ENCODE measurements at places on chromosomes 11 and 22.

- no peak for DNase-seq
These were observed 93.3 kb downstream of the ZBTB16 start for GRCh38 chr11:114152785-114153184.

DNA sequence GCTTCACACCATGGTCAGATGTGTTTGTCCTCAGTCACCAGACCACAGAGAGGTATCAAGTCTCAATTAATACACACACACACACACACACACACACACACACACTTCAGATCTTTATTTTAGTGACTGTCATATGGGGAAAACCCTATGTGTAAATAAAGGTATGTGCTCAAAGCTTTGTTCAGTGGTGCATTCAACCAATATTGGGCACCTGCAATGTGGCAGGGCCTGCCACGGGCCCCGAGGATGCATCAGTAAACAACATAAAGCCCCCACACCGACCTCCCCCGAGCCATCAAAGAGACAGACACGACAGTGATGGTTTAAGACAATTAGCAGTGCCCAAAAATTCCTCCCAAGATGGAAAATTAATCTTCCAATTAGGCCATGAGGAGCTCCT lies 51.6 kb downstream of the SHANK2 start:
- DNase-seq, result no peak

- DNase-seq, result peak; percentile 63
These were observed at the start of gene MPZL2 for GRCh38 chr11:118263695-118264568. MPZL2 (minus strand) TSS chr11:118264297; CDS start chr11:118264153, 144 bp downstream.

GRCh38 chr11:130451231-130452019 lies 3.0 kb downstream of the ADAMTS15 start:
- no peak for DNase-seq

DNA sequence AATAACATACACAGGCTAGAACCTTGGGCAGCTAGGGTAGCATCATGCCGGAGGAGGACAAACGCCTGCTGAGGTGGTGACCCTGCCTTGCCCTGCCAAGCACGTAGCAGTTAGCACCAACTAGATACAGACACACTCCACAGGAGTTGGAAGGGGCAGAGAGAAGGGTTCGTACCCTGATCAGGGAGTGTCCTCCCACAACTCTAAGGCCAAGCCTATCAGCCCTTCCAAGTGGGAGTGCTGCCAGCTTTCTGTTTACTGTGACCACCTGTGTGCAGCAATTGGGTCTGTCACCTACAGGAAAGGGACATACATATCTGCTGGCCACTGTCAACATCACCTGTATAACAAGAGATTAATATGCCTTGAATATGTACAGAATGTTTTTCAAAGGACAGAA lies 1.9 kb upstream of the THAP7 start:
- no peak for DNase-seq

GRCh38 chr11:121930004-121930965 lies 185.7 kb downstream of the BLID start:
- no peak for DNase-seq

DNA sequence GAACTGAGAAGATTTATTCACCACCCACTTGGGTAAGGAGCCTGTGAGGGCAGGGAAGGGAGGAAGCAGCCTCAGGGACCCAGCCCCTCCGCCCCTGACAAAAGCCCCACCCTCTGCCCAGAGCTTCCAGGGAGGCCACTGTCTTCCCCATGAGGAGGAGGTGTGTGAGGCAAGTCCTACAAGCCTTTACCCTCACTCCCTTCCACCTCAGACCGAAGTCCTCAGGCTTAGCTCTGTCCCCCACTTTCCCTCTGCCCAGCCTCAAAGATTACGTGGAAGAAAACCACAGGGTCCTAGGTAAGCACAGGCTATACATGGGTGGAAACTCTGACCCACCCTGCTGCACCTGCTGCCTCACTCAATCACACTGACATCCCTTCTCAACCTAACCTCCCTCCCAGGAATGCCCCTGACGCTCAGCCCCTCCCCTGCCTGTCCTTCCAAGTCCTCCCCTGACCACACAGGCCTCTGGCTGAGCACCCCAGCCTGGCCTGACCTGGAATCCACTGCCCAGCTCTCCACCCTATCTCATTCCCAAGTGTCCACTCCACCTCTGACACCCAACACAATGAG lies 3.6 kb upstream of the ARAP1 start:
- DNase-seq, result no peak

DNA sequence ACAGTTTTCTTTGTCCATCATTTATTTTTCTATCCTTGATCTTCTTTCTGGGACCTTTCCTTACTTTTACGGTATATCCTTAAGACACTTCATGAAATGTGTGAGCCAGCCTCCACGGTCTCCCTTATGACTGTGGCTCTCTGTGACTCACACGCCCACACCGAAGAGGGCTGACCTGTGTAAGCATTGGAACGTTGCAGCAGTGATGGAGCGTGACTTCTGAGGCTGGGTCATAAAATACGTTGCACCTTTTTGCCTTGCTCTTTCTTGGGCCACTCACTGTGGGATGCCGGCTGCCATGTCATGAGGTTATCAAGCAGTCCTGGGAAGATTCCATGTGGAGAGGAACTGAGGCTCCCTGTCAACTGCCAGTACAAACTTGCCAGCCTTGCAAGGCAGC lies 96.3 kb upstream of the RAB1B start:
- DNase-seq, result no peak

DNA sequence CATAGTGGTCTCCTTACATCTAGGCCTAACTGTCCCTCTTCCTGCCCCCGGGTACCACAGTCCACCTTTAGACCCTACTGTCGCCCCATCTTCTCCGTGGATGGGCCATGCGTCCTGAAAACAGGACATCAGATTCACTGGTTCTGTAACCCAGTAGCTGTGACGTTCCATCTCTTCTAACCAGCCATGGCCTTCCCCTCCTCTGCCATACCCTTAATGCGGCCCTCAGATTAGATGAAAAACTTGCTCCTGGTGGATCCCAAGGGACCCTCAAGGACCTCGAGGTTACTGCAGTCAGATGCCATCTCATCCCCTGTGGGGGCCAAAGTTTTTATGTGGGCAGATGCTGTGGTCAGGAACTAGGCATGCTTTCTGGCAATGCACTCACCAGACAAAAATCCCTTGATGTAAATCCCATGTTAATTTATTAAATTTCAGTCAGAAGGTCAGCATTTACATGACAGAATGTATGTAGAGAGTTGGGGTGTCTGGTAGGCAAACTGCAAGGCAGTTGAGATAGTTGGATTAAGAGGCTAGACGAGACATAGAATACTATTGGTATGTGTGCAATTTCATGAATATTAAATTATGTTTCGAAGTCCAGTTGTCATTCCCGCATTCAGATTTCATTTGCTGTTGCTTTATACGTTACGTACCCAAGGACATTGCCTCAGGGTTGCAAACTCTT lies 64.3 kb downstream of the WNT11 start:
- DNase-seq, result no peak

DNA sequence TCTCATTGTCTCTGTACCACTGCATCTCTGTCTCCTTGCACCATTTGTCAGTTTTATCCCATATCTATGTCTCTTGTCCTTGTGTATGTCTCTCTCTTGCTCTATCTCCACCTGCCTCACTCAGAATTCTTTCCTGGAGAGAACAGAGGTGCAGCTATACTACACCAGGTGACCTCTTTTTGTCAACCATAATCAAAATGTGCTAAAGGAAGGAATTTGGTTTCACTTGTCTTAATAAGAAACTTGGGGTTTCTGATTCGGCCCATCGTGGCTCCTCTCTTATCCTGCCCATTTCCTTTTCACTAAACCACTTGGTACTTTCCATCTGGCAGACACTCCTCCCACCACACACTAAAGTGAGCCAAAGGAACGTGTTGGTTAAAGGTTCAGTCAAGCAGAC lies 2.0 kb upstream of the C11orf42 start:
- no peak for DNase-seq

- no peak for DNase-seq
These were observed 121.1 kb upstream of the CRYBB3 start for GRCh38 chr22:25078591-25078990.

DNA sequence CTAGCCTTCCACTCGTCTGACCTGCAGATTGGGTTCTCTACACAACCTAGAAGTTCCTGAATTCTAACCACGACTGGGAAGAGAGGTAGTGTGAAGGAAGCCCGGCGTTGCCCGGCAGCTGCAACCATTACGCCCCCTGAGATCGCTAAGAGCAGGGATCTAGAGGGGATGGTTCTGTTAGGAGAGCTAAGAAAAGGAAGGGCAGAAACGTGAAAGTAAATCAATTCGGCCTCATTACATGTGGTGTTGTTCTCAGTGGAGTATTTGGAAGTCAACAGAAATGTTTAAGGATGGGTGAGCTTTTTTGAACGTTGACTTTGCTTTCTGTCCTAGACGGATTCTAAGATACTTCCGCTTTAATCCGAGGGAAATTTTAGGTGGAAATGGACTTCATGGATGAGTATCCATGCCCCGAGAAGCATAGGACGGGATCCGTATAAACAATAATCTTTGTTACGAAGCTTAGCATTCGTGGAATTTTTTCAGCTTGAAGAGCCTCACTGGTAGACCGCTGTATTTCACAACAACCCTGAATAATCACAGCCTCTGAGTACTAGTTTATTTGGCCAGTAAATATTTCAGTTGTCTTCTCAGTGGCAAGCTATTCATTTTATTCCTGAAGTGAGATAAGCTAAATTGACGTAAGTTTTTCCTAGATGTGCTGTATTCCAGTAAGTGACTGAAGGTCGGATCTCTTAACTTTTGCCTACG lies 629 bp downstream of the ATP5MG start:
- no peak for DNase-seq

DNA sequence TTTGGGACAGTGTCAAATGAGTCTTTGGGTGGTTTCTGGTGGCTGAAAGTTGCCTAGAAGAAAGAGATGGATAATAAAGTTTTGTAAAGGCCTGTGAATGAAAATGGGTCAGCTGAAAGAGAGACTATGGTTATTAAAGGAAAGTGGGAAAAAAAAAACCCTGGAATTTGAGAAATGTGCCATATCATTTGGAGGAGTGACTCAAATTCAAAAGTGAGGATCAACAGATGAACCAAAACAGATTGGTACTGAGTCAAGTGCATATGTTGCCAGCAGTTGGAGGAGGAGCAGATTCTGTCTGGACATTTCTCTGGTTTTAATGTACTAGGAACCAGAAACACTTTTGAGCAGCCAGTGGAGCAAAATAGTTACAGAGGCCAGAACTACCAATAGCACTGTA lies 339.8 kb downstream of the KCNA4 start:
- DNase-seq, result no peak

DNA sequence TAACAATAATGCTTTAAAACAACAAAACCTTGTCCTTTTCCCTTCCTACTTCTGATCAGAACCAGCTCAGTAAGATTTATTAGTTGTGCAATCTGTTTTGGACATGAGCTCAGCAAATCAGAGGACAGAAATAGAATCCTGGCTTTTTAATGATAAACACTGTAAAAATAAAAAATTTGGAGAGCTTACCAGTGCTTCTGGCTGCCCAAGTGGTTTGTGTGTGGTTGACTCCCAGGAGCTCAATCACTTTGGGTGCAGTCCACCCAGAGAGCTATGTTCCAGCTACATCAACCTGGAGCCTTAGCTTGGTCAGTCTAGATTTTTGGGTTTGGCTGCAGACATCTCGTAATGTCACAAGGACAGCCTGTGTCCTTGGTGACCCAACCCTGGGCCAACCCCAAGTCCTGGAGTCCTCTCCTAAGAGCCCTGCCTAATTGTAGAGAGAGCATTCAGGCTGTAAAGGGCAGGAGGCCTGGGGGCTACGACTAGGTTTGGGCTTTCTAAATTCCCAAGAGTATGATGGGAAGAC lies 28.5 kb downstream of the CD44 start:
- DNase-seq, result no peak
